ENCODE measurements at places on chromosomes 7 and 10.

GRCh38 chr7:136016649-136017395 is 39.7 kb upstream of the MTPN start:
- no peak for DNase-seq

- no peak for DNase-seq
Measured at GRCh38 chr7:102453319-102453718, 11.3 kb downstream of the ALKBH4 start.

DNA sequence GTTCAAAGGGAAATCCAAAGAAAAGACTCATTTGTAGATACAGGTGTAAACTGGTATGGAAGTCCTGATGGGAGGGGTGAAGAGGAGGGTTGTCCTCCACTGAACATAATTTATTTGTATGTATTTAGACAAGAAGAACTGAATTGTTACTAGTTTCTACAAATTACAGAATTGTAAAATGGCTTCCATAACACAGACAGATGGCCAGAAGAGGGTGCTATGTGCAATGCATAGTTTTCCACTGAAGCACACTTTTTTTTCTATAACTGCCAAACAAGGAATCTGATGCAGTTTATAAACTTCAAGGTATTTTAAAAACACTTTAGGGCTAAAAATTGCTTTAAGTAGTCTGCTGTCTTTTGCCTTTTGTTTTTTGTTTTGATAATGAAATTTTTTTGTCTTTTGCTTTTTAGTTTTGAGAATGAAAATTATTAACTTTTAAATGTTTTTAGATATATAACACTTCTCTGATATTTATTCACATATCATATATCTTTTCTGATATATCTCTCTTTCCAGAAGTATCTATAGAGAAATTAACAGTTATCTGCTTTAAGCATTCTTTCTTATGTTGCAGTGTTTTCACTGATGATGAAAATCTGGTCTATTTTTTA is 58.5 kb downstream of the PHYHIPL start:
- DNase-seq, result peak; percentile 38

- DNase-seq, result no peak
Measured at GRCh38 chr10:48729941-48730457, 45.3 kb downstream of the WDFY4 start.

DNA sequence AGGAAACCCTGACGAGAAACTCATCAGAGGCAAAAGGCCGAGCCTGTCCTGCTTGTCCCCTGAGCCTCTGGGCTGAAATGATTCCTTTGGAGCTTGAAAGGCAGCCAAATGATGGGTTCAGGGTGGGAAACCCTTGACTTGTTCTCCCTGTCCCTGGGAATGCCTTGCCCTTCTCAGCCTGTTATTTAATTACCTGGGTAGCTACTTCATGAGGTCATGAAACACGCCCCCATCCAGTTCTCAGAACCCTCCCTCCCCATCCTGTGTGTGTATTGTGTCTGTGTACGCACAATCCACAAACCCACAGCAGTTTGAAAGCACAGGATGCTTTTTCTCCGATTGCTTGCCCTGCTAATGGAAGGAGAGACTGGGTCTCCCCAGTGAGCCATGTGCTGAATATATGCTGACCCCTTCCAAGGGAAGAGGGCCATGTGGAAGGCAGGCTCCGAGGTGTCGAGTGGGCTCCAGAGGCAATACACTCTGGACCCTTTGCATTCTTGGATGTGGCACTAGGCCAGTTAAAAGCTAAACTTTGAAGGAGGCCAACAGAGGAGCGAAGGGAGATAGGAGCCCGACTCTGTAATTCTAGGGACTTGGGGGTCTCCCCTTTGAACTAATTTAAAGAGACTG is 10.6 kb downstream of the DUSP5 start:
- DNase-seq, result no peak

DNA sequence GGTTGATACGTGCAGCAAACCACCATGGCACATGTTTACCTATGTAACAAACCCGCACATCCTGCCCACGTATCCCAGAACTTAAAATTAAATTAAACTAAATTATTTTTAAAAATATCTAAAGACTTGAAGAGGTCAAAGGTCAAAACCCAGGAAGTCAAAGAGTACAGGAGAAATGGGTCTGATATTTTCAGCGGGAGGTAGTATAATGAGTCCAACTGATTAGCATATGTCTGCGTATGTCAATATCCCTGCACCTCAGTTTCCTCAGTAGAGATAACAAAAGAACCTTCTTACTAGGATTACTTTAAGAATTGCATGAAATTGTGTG is 133.0 kb downstream of the TMEM26 start:
- no peak for DNase-seq

GRCh38 chr7:69896121-69896520 is 297.8 kb downstream of the AUTS2 start:
- no peak for DNase-seq

GRCh38 chr7:118502235-118502634 is 277.7 kb downstream of the ANKRD7 start:
- DNase-seq, result no peak

GRCh38 chr10:18216482-18216881 is 76.3 kb downstream of the CACNB2 start:
- DNase-seq, result no peak

DNA sequence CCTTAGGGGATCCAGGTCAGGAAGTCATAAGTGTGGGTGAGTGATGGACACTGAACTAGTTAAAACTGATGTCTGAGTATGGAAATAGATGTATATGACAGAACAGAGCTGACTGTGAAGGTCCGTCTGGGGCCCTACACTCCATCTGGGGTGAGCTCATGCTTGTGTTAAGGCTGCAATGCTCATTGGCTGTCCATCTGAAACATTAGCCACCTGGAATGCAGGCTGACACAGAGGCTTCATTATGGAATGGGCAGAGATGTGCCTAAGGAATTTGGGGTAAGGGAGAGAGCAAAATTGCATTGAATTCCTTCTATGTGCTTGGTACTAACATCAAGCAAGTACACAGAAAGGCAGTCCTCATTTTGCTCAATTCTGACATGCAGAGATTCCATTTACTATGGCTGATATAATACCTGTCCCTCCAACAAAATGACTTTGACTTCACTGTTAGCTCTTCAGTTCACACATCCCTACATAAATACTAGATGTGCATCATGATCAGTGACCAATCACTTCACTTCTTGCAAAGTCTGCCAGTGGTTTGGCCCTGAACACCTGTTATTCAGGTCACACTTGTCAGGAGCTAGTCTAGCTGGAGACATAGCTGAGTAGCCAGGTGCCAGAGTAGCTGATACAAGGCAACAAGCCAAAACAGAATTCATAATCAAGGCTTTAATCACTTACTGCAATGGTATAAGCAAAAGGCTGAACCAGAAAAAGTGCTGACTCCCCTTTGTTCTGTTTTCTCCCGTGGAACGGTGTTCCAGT is 128.9 kb upstream of the VWC2 start:
- DNase-seq, result no peak

GRCh38 chr10:15374566-15374965 is 3.5 kb upstream of the FAM171A1 start:
- DNase-seq, result no peak

DNA sequence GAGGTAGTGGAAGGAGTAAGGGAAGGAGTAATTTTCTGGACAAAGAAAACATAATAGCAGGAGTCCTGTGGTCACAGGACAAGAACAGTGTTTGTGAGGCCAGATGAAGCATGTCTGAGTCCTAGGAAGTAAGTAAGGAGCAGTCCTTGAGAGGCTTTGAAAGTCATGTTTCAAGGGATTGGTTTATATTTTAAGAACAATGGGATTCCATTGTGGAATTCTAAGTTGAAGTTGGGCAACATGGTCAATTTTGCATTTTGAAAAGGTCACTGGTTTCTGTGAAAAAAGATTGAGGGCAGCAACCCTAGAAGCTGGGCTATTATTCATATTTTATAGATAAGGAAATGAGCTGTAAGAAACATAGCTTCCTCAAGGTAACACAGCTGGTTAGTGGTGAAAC is 10.8 kb upstream of the SLC25A28 start:
- DNase-seq, result no peak

DNA sequence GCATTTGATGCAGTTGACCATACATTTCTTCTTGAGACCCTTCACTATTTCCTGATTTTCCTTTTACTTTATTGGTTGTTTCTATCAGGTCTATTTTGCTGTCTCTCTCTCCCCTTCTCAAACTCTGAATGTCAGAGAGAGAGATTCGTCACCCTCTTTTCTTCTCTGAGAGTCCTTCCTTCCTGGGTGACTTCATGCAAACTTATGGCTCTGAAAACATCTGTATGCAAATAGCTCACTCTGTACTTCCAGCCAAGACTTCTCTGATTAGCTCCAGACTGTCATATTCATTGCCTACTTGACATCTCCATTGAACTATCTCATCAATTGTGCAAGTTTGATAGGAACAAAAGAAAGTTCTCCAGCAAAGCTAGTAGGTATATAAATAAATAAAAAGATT is 191.7 kb upstream of the KLF6 start:
- DNase-seq, result no peak

GRCh38 chr10:68111584-68111983 is 2.3 kb downstream of the MYPN start:
- DNase-seq, result no peak

- no peak for DNase-seq
Measured at GRCh38 chr10:1380088-1380671, 324.0 kb downstream of the WDR37 start.

DNA sequence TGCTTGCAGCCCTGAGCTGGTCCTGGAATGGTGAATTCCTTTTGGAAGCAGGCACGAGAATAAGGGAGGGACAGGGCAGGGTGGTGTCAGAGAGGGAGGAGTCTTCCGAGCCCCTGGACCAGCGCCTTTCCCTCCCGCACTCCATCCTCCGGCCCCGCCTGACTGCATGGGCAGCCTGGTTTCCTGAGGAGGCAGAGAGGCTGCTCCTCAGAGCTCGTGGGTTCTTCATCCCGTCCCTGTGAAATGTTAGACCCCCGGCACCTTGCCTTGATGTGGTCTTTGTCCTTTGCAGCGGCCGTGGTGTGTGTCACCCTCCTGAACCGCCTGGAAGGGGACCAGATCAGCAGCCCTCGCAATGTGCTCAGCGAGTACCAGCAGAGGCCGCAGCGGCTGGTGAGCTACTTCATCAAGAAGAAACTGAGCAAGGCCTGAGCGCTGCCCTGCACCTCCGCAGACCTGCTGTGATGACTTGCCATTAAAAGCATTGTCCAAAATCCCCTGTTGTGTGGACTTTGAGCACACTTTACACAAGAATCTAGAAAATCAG is 18.9 kb downstream of the UPP1 start:
- no peak for DNase-seq

- no peak for DNase-seq
Measured at GRCh38 chr7:75928568-75928914, 13.6 kb downstream of the POR start.

GRCh38 chr10:128373071-128373749 is 247.0 kb upstream of the MKI67 start:
- DNase-seq, result no peak

DNA sequence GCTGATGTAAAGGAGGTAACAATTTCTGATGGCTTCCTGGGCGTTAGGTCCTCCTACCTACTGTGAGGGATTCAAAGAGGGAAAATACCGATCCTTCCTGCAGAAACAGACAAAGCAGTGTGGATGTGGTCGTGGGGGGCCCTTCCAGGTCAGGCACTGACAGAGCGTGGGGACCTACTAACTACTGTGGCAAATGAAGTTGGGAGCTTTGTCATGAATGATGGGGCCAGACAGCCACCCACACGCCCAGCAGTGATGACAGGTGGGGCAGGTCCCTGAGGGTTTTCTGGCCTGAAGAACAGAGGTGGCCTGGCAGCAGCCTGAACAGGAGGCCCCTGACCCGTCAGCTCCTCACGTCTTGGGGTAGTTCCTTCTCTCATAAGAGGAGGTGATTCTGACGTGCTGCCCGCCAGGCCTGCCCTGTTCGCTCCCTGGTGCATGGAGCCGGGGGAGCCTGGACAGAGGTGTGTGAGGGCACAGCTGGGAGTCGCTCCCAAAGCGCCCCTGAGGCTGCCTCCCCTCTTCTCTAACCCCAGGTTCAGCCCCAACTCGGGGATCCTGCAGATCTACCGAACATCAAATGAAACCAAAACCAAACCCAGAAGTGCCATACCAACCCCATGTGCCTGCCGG is 4.2 kb downstream of the ATP6V0E2 start:
- no peak for DNase-seq

DNA sequence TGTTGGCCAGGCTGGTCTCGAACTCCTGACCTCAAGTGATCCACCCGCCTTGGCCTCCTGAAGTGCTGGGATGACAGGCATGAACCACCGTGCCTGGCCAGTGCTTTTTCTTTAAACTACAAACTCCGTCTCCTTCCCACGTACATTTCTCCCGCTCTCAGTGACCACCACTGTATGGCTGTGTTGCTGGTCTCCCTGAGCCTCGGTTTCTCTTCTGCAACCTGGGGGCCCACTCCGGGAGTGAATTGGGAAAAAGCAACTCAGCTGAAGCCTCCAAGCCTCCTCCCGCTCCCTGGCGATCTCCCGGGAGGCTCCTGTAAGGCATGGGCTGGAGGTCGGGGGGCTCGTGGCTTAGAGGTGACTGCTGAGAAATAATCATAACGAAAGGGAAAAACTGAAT is 136.3 kb downstream of the ELFN1 start:
- DNase-seq, result no peak

GRCh38 chr10:101631821-101632475 is 43.8 kb downstream of the DPCD start:
- DNase-seq, result no peak

GRCh38 chr7:135164357-135165061 is 6.0 kb downstream of the CYREN start:
- DNase-seq, result no peak

- DNase-seq, result no peak
Measured at GRCh38 chr10:68601501-68602265, 41.5 kb downstream of the TET1 start.

DNA sequence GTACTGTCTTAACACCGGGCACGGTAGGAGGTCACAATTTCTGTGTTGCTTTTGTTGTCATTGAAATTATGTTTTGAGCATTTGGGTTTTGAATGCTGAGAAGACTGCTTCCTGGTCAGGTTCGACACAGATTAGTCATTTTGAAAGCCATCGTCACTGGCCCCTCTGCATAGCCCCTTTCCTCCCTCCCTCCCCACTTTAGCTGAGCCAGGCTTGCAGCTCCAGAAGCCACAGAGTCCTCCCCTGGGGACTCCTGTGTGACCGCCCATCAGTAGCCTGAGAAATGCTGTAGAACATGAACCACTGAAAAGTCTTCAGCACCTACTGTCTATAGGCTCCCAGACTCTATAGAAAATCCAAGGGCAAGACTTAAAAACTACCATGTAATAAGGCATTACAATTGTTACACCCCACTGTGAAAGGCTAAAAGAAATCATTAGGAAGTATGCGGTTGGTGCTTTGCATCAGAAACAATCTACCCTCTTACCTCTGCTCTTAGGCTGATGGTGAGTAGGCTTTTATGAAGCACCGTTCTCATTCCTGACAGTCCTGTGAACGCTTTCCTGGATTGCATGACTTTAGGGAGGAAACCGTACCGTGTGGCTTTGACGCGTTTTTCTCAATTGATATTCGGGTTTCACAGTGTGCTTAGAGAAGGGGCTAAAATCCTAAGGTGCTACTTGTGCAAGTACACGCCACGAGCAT is 24.8 kb downstream of the JCAD start:
- DNase-seq, result no peak

DNA sequence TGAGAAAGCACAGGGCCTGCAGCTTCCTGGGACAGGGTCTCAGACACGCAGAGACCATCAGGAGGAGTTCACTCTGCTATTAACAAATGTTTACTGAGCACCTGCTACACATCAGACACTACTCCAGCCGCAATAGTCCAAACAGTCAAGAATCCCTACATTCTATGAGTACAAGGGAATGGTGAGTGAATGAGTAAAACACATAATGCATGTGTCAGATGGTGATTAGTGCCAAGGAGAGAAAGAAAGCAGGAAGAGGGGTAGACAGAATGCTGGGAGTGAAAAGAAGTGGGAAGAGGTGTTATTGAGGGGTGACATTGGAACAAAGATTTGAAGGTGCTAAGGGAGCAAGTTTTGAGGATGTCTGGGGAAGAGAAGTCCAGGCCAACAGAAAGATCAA is 634.2 kb upstream of the GALNT17 start:
- no peak for DNase-seq

- DNase-seq, result no peak
Measured at GRCh38 chr7:8065356-8065813, 96.8 kb downstream of the GLCCI1 start.

Measured in kidney capillary endothelial cell (primary cell).